ENCODE measurements at places on chromosomes 3 and 15.

DNA sequence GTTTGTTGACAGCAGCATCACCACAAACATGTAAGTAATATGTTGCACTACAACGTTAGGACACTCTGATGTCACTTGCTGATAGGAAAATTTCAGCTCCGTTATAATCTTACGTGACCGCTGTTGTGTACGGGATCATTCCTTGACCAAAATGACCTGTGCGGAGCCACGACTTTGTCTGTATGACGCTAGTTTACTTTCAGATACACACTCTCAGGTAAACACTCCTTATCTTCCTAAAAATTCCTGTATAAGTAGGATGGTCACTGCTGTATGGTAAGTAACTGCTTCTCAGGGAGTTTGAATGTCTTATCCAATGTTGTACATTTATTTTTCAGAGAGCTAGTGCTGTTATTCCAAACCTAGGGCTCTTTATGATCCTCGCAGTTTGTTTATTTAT, 410.3 kb downstream of the NAALADL2 start:
- DNase-seq: no peak

- DNase-seq: peak; percentile 72
These were observed at the start of gene SLCO3A1 for GRCh38 chr15:91853511-91853947. SLCO3A1 (plus strand) TSS chr15:91853708.

GRCh38 chr15:95994418-95994817, 336.1 kb upstream of the NR2F2 start:
- DNase-seq: no peak

GRCh38 chr3:153783741-153784480, 337.3 kb upstream of the ARHGEF26 start:
- no peak for DNase-seq

DNA sequence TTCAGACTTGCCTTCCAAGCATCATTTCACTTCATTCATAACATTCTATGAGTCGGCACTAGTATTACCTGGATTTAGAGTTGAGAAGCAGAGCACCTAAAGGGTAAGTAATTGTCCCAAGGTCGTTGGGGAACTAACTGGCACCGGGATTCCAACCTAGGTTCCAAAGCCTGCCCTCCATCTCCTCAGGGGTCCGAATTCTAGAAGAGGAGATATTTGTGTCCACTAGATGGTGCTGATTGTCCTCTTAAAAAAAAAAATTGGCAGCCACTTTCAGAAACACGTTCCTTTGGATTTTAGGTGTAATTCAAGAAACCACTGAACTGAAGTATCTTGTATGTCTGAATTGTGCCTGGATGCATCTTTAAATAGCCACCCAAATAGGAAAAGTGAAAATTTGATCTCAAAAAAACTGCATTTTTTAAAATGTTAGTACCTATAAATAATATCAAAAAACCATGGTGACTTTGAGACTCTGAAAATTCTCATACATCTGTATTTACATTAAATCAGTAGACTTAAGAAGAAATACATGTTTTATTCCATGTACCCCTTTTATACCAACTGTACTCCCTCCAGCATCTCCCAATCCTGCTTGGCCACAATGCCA, 3.9 kb upstream of the FSIP1 start:
- peak; percentile 56 for DNase-seq

DNA sequence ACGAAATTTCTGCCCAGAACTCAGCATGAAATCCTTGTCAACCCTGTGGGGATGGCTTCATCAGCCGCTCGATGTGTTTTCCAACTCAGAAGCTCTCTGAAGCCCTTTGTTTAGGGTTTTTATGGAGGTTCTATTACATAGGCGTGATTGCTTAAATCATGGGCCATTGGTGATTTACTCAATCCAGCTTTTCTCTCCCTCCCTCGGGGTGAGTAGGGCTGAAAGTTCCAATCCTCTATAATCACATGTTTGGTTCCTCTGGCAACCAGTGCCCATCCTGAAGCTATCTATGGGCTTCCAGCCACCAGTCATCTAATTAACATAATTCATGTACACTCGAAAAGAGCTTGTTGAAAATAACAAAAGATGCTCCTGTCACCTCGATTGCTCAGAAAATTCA, 51.6 kb downstream of the GATM start:
- no peak for DNase-seq

DNA sequence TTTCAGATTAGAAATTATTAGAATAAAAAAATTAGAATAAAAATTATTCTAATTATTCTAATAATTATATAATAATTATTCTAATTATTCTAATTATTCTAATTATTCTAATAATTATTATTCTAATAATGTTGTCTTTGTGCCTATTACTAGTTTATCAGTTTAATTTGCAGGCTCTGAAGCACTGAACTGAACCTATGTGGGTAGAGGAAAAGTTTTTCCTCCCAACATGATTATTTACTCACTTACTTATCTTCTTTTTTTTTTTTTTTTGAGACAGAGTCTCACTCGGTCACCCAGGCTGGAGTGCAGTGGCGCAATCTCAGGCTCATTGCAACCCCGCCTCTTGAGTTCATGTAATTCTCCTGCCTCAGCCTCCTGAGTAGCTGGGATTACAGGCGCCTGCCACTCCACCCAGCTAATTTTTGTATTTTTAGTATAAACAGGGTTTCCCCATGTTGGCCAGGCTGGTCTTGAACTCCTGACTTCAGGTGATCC, 39.7 kb upstream of the C15orf39 start:
- peak; percentile 76 for DNase-seq

GRCh38 chr3:48997714-48998637, 7.9 kb downstream of the P4HTM start:
- no peak for DNase-seq

- no peak for DNase-seq
These were observed 42.1 kb downstream of the VGLL4 start for GRCh38 chr3:11601446-11602238.

DNA sequence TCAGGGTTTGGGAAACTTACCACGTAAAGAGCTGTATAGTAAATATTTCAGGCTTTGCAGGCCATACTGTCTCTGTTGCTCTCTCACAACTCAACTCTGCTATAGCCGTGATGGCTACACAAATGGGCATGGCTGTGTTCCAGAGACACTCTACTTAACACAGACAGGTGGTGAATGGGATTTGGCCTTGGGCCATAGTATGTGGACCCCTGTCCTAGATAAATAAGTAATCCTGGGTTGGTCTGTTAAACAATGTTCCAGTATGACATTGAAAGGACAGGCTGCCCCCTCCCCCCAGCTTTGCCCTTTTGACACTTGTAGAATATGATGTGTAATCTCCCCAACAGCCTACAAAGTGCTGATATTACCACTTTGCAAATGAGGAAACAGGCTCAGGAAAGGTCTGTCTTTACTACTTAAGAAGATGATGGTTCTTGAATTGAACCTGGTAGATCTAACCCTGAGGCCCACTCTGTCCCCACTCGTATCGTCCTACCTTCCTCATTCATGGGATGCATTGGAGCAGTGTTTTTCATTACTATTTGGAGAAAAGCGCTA, 38.4 kb downstream of the SLCO3A1 start:
- DNase-seq: peak; percentile 45

- DNase-seq: peak; percentile 4
These were observed 6.4 kb downstream of the TEX9 start for GRCh38 chr15:56371495-56372147.

DNA sequence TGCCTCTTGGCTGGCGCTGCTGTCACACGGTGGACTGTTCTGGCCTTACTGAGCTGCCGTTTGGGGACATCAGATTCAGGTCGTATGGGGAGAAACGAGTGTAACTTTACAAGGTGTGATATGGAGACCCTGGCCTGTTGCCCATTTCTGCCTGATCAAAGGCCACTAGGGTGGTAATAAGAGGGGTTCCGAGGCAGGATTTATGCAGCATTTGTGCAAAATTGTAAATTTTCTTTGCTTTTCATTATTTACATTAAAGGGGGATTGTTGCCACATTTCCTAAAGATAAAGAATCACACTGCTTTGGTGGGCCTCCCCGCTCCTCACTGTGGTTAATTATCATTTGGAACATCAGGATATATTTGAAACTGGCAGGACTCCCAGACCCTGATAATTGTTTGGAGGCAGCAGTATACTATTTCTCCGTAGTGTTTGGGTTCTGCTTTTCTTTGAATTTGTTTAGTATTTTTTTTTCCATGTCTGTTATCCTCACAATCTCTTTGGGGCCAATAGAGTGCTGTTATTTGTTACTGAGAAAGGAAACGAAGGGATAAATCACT, 891 bp downstream of the NXPE3 start:
- DNase-seq: no peak

DNA sequence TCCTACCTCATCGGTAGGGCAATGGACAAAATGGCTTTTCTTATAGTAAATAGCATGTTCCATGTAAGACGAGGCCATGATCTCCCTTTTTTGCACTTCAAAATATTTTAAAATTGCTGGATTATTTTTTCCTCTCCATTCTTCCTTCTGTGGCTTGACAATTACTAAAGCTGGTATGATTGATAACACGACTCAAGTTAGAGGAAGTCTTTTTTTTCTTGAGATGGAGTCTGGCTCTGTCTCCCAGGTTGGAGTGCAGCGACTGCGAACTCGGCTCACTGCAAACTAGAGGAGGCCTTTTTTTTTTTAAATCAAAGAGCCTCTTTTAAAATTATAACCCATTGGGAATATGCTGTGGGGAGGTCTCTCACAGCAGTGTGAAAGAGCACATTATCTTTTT, 124.5 kb upstream of the TBL1XR1 start:
- no peak for DNase-seq

DNA sequence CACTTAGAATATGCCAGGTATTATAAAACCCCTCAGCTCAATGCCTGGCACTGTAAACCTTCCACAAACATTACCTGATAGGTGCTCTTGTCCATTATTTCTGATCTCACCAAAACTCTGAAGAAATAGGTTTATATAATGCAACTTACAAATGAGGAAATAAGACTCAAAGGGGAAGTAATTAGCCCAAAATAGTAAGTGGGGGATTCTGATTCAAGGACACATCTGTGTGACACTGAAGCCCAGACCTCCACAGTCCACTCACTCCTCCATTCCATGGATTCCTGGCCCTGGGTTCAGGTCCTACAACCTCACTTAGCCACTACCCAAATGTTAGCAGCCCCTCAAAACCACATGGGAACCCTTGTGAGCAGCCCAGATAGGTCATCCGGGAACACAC, 49.9 kb downstream of the TRANK1 start:
- DNase-seq: peak; percentile 46

- no peak for DNase-seq
These were observed 65.5 kb downstream of the CCR4 start for GRCh38 chr3:33016846-33017405.

DNA sequence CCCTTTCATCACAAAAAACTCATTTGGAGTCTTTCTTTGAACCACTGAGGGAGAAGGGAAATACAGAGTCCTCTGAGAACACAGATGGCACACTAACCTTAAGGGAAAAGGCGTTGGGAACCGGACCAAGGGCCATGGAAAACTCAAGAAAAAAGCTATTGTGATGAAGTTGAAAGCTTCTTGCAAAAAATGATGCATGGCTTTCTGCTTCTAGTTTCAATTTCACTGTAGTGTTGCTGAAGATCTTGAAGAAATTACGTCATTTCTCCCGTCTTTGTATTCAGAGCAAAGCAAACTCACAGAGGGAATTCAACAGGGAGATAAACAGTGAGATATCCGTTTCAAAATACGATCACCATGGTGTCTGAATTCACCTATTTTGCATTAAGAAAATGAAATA, 642.3 kb upstream of the ADAMTS9 start:
- no peak for DNase-seq

- DNase-seq: no peak
These were observed 266.9 kb downstream of the ZBBX start for GRCh38 chr3:167113035-167113830.

- no peak for DNase-seq
These were observed 318.2 kb upstream of the TMCO5A start for GRCh38 chr15:37616215-37616614.

GRCh38 chr3:41364736-41365135, 165.4 kb downstream of the CTNNB1 start:
- no peak for DNase-seq

GRCh38 chr3:126360046-126360713, 3.0 kb upstream of the KLF15 start:
- DNase-seq: no peak

DNA sequence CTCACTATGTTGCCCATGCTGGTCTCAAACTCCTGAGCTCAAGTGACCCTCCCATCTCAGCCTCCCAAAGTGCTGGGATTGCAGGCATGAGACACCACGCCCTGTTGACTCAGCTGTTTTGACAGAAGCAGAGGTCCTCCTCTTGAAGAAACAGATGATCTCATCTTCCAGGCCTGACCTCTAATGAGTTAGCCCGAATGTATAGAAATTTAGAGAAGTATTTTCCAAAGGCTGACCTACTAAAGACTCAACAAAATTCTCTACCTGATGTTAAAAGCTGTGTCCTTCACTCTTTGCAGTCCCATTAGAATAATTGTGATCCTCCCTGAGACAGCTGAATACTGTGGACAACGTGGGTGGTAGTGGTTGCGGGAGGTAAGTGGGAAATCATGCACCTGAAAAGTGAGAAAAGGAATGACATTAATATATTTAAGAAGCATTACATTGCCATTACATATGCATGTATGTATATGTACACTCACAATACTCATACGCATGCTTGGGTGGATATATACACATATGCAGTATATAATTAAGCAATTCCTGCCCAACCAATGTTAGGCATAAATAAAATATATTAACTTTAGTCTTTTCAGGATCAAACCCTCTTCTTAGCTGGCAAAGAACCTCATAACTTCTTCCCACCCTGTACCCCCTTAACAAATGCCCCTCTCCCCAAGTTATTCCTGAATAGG, 204.6 kb upstream of the NR2F2 start:
- DNase-seq: no peak

DNA sequence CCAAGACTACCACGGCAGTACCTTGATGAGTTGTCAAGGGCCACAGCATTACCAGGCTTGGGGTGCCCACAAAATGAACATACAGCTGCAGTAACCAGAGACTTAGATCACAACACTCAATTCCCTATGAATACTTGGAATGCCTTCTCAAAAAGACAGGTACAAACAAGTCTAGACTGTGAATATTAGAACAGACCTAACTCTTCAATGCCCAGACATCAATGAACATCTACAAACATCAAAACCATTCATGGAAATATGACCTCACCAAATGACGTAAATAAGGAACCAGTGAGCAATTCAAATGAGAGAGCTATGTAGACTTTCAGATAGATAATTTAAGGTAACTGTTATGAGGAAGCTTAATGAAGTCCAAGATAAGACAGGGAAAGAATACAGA, 185.1 kb upstream of the POU1F1 start:
- no peak for DNase-seq
